Bone marrow (tissue), 2 donors: ENCODE measurements at places on chromosomes 13 and 19.
A peak's percentile ranks its signal among the peaks of the same experiment; 100 is the strongest.

DNA sequence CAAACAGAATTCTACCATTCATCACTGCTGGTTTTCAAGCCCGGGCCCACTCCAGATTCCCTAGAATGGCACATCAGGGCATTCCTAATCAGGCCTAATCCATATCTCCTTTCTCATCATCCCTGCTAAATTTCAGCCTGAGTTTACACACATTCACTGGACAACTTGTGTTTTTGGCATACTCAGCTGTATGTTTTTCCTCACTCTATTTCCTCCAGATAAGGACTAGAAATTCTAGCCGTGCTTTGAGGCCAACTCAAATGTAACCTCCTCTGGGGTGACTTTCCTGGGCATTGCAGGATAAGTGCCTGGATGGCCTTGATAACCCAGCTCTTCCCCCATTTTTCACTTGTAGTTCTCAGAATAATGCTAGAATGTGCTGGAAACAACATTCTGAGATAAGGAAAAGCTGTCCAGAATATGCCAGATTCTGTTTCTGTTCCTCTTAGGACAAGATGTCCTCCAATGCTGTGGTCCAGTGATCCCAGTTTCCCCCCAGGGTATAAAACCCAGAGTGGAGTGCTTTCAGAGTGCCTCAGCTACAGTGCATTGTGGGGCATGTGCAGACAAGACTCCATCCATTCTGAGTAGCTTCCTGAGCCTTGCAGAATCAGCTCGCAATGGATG, 66.9 kb upstream of the CLDN10 start:
- no peak for DNase-seq

DNA sequence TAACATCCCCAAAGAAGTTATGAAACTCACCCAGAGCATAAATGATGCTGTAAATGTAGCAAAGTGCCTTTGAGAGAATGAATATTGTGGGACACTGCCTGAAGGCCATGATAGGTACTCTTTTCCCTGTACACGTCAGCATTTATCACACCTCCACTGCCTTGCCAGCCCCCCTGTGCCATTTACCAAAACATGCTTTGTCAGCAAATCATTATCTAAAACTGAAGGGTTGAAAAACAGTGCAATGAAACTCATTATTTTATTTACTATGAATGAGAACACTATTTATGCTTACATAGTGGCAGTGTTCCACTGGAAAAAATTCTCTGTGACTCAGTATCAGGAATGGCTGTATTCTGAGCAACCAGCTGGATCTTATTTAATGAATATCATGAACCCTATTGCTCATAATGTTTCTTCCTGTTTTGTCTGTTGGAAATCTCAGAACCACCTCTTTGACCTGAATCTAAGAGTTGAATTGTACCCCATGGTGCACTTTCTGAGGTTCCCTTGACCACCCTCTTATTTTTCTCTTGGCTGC, 564.1 kb downstream of the DCT start:
- no peak for DNase-seq

DNA sequence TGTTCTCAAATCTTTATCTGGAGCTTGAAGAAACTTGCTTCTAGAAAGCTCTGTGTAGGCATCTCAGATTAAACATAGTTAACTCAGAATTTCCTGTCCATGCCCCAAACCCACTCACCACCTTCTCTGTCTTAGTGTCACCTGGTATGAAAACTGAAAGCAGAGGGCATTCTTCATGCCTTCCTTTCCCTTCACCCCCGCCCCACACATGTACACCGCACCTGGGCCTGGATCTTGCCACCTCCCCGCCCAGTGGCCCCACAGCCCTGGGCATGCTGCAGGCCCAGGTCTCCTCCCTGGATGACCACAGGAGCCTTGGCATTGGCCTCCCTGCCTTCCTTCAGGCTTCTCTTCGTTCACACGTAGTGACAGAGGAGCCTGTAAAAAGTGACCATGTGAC, 15.8 kb downstream of the CFAP97D2 start:
- DNase-seq = no peak

GRCh38 chr13:108919036-108919907, 289.9 kb downstream of the MYO16 start:
- DNase-seq = no peak

- no peak for DNase-seq
These were observed 14.3 kb upstream of the ILF3 start for GRCh38 chr19:10639836-10640235.

- no peak for DNase-seq
These were observed 42.0 kb upstream of the TM9SF2 start for GRCh38 chr13:99459099-99459850.

GRCh38 chr13:112968380-112968909, 569 bp upstream of the MCF2L start:
- no peak for DNase-seq

- no peak for DNase-seq
These were observed 871.1 kb downstream of the UQCRFS1 start for GRCh38 chr19:28341810-28342350.

GRCh38 chr19:43532571-43532961, 422 bp upstream of the ZNF575 start:
- DNase-seq = no peak

DNA sequence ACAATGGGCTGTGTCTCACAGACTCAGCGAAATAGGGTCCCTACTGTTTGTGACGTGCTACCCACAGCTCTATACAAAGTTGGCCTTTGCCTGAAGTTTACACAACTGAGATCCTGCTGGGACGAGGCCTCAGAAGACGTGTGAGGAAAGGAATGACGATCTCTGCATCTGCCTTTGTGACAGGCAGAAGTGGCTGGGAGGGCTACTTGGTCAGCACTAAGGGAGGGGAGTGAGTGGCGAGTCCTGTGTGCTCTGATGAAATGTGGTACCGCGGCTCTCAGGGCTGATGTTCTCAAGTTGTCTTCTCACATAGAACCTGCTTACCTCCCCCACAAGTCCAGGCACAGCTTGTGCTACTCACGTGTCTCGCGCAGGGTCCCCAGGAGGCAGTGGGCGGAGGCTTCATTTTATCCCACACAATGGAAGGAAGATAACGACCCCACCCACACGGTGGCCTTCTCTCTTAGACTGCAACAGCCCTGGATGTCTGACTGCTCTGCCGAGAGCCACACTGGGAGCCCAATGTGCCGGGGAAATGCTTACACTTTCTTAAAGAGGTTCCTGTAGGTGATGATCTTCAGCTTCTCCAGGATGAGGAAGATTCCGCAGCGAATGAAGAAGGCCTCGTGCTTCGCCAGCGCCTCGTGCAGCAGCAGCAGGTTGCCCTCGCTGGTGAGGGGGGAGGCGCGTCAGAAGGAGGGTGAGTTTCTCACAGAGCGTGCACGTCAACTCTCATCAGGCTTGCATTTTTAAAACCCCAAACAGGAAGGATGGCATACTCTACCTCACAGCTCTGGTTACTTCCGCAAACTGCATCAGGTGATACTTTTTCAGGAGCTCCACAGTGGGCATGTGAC, 21.2 kb downstream of the PROZ start:
- DNase-seq = no peak

GRCh38 chr13:73450583-73450982, 391.8 kb downstream of the KLF5 start:
- DNase-seq = no peak

DNA sequence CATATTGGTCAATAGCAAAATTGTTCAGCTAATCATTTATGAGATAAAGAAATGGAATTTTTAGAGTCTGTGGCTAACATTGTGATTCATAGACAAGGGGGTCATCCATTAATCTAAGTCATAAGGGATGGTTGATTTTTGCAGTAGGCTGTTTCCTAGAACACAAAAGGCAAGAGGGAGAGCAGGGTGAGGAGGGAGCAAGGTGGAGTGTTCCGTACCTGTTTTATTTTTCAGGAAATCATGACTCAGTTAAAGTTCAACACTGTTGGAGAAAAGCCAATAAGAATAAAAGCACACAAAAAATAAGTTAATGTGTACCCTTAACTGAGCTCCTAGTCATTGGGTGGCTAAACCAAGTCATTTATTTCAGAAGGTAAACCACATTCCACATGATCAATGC, 512.4 kb upstream of the ATXN8OS start:
- no peak for DNase-seq

DNA sequence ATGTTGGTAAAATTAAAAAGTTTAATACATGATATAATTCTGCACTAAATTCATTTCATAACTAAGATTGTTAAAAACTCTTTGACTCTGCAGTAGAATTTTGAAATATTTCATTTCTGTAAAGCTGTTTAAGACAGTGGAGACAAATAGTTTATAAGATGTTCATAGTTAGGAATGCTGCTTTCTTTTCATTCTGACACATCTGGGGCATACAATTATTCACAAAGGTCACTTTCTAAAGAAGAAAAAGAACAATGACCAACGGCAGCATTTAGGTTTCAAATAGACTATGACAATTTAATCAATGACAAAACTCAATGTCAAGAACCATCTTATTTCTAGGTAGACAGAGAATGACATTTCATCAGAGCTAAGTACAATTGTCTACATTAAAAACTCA, 1422.1 kb downstream of the PCDH9 start:
- DNase-seq = no peak

GRCh38 chr19:14405380-14405757, 13.8 kb downstream of the DDX39A start:
- DNase-seq = no peak

DNA sequence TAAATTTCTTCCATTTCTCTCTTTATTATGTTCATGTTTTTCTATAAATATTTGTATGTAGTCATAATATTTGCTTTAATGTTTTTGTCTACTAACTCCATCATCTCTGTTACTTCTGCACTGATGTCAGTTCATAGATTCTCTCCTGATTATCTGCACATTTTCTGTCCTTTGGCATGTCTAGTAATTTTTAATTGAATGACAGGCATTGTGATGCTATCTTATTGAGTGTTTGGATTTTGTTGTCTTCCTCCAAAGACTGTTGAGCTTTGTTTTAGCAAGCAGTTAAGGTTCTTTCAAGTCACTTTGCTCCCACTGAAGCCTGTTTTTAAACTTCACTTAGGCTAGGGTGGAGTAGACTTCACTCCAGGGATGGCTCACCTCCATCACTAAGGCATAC, 276.8 kb downstream of the DLEU7 start:
- no peak for DNase-seq

GRCh38 chr13:89294115-89294867, 1623.1 kb downstream of the SLITRK5 start:
- DNase-seq = no peak

DNA sequence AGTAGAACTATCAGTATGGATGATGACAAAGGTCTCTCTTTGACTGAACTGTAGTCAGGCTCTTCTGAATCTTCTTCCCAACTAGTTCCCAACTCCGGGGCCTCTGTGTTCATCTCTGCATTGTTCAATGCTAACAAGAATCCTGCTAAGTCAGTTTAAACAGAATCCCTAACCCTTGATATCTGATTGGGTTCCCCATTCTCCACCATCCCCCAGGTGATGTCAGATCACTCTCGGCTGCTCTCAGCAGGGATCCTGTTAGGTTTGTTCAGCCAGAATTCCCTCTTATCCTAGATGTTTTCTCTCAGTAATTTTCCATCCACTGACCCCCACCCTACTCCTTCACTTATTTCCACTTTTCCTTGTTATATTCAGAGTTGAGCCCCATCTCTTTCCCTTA, 223.6 kb downstream of the RGCC start:
- DNase-seq = no peak

- no peak for DNase-seq
These were observed 36.6 kb upstream of the MEDAG start for GRCh38 chr13:30869491-30869890.

DNA sequence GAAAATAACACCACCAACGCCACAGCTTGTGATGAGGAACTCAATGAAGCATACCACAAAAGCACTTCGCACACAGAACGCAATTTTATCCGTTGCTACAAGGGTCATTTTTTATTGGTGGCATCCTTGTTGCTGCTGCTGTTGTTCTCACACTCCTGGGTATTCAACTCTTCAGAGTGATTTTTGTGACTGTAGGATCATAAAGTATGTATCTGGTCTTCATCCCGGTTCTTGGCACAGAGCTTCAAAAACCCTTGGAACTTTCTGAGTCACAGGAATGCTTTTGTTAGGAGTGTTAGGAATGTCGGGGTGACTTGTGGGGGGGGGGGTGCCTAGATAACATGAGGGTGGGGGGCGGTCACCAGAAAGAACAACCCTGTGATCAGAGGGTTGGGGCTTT, 108.4 kb downstream of the ZNF557 start:
- no peak for DNase-seq

DNA sequence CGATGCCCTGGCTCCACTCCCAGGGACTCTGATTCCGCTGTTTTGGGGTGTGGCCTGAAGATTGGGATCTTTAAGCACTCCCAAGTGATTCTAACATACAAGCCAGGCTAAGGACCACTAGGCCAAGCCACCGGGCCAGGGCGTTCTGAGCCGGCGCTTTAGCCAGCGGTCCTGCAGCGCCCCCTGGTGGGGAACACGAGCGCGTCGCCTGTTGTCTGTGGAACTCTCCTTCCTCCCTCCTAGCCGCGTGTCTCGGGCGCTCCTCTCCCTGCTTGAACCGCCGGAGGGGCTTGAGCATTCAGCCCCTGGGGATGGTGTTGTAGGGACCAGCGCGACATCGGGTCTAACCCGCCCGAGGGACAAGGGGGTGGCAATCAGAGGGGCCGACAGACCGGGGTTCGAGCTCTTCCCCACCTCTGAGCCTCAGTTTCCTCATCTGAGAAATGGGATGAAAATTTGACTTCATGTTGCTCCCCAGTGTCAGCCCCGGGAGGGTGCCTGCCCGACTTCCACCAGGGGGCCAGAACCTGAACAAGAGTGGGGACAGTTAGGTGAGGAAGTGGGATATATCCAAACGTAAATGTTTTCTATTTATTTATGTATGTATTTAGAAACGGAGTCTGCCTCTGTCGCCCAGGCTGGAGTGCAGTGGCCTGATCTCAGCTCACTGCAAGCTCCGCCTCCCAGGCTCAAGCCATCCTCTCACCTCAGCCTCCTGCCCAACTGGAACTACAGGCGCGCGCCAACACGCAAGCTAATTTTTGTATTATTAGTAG, 18.0 kb upstream of the PNMA8B start:
- peak; percentile 22 for DNase-seq

DNA sequence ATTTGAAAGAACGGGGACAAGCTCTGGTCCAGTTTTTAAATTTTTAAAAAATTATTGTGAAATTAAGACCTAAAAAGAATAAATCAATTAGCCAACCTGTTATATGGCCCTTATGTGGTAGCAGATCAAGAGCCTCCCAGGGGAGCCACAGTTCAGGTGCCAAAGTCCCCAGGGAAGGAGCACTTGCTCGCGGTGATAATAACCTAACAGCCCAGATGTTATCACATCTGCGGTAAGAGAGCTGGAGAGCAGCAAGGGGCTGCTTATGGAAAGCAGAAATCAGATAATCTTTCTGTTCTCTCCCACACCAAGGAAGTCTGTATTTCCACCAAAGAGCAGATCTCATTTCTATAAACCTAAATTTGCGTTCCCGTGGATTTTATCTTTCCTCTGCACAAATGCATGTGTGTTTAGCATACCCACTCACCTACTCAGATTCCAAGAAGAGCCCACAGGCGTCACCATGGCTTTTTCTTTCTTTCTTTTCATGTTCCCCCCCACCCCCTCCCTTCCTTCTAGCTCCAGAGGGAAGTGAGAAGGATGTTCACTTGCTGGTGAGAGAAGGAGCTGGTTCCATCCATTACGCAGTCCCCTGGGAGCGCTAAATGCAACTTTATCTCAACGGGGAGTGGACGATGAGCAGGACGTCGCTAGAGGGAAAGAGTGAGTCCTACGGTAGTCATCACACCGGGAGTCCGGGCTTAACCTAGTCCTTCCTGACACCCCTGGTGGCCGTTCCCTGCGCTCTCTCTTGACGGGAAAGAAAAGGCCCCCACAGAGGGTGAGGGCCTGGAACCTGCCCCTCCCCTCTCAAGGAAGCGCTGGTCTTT, 1.6 kb upstream of the POU4F1 start:
- no peak for DNase-seq
